IPS DF 6.9 (cell line): ENCODE measurements at places on chromosomes 12 and 14.

DNA sequence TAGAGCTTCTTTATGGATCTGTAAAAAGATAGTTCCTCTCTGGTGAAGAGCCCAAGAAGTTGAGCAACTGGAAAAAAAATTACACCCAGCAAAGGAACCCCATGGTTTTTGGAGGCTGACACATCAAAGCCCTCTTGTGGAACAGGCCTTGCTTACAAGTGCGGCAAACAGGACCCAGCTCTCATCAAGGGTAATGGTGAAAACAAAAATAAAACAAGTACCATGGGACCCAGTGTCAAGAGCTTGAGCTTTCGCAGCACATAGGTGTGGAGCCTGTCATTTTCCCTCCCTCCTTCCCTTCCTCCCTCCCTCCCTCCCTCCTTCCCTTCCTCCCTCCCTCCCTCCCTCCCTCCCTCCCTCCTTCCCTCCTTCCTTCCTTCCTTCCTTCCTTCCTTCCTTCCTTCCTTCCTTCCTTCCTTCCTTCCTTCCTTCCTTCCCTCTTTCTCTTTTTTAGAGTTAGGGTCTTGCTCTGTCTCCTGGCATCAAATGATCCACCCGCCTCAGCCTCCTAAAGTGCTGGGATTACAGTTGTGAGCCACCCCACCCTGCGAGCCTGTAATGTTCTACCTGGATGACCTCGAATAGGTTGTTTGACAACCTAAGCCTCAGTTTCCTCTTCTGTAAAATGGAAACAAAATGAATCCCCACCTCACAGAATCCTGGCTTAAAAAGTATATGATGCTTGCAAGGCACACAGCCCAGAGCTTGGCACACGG lies 114.3 kb upstream of the RPH3A start:
- no peak for DNase-seq

DNA sequence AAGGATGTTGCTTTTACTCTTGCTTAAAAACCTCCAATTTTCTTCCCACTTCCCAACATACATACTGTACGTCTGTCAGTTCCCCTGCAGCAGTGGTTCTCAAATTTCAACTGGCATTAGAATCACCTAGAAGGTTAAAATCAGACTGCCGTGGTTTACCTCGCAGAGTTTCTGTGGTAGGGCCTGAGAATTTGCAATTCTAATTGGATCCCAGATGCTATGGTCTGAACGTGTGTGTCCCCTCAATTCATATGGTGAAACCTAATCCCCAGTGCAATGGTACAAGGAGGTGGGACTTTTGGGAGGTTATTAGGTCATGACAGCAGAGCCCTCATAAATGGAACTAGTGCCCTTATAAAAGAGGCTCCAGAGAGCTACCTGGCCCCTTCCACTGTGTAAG lies 226.9 kb downstream of the CRADD start:
- no peak for DNase-seq

DNA sequence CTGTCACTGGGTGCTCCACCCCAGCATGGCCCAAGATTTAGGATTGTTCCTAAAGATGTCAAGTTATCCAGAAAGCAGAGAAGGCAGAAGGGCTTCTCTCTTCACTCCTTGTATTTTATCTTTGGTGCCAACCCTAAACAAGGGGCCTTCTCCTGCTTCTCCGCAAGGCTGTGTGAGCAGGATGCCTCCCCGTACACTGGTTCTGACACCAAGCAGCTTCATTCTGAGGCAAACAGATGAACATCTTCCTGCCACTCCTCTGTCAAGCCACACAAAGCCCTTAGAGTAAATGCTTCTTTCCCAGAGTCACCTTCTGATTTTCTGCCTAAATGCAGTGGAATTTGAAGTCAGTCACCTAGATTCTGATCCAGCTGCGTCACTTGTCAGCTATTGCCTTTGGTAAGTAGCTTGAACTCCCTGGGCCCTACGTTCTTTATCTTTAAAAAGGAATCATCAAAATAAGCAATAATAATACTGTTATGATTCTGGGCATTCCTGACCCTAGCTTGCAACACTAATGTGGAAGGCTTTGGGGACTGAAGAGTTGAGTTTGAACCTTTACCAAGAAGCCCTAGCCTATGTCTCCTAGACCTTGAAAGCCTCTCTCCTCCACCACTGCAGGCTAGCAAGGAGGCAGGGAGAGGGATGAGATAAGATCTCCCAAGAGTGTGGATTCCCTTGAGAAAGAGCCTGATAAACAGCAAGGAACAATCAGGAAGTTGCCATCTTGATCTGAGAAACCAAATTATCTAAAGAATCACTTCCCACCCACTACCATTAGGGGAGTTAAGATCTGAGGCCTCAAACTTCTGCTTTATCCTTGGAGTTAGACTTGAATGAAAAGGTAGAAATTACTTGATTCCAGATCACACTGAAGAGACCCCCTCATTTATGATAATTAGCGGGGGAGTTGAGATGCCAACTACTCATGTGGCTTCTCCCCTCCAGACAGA lies 5.7 kb downstream of the KRT73 start:
- DNase-seq, result no peak

GRCh38 chr14:38127356-38127755 lies 80.3 kb upstream of the SSTR1 start:
- no peak for DNase-seq

DNA sequence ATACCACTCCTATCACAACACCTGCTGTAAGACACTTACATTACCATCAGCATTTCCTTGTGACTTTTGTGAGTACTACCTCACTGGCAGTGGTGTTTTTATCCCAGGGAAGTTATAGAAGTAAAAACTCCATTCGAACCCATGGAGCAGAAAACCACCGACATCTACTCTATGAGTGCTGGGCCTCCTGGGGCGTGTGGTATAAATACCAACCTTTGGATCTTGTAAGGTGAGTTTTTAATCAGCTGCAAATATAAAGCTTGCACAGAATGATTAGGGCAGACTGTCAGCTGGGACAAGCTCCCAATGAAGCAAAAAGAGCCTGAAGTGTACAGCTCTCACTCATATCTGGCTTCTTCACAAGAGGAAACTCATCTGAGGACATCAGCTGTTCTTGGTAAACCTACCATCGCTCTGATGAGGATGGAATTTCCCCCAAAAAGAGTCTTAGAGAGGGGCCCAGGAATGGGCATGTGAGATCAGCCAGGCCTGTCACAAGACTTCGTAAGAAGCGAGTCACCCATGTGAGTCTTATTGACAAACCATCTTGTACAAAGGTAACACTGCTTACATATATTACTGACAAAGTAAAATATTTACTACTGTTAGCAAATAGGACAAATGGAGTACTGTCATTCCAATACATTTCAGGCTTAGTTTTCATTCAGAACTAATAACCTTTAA lies 170.0 kb downstream of the SLC5A8 start:
- no peak for DNase-seq

DNA sequence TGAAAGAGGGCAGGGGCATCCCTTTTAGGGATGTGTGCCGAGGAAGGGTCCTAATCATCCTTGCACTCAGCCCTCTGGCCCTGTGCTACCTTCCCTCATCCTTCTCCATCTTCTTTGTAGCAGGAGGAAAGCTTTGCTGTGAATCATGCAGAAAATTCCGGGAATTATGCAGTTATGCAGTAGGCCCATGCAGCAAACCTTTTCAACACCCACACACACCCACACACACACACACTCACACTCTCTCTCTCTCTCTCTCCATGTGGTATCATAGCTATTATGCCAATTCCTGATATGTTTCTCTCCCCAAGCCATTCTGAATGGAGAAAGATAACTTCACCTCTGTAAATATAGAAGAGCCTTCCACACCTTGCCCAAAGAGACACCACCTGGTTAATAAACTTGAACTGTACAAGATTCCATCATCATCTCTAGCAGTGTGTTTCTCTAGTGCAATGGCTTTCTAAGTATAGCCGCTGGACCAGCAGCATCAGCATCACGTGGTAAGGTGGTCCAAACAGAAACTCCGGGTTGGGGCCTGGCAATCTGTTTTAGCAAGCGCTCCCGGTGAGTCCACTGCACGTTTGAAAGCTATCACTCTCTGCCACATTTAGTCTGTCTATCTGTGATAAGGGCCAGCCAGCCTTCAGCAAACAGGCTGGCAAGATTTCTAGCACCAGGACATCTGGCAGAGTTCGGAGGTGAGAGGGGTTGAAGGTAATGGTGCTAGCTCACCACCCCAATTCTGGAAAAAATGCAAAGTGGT lies 57.6 kb downstream of the MDM2 start:
- no peak for DNase-seq

DNA sequence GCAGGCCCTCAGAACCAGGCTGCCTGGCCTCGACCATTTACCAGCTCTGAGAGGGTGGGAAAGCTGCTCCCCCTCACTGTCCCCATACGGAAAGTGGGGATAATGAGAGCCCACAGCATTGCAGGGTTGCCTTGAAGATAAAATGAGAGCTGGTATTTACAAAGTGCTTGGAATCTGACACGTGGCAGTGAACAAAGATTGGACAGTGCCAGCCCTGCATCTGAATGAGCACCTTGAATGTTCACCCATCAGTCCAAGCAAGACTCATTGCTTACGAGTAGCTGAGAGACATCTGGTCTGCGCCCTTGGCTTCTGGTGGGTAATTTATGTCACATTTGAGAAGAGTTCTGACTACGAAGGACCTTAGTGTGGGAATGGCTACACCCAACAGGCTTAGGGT lies 67.5 kb downstream of the CLMN start:
- DNase-seq, result no peak

- DNase-seq, result no peak
Measured at GRCh38 chr12:85632390-85632789, 203.8 kb downstream of the RASSF9 start.

DNA sequence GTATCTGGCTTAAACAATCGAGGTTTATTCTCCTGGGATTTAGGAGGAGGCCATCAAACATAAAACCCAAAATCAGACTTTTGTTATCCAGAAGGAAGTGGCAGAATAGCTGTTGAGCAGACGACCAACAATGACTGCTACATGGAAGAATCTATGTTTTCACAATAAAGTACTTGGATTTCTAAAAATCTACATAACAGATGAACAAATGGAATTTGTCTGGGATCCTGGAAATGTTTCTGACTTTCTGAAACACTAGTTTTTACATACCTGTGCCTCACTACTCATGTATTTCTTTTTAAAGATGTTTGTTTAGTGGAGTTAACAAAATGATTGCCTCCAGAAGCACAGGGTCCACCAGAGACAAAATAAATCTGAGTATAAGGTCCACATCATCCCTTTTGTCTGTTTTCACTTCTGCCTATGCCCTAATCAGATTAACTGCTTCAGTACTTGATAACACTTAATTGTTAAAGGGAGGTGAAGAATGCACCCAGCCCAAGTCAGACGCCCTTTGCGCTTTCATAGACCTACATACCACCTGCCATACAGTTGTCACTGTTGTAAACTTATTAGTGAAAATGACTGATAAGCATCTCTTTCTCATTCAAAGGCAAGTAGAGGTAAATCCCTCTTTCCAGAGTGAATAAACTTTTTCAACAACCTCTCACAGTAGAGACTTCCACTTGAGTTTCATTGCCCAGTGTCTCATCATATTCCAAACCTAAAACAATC lies 164.6 kb downstream of the EGLN3 start:
- DNase-seq, result no peak

- no peak for DNase-seq
Measured at GRCh38 chr14:52879958-52880357, 70.9 kb downstream of the FERMT2 start.

DNA sequence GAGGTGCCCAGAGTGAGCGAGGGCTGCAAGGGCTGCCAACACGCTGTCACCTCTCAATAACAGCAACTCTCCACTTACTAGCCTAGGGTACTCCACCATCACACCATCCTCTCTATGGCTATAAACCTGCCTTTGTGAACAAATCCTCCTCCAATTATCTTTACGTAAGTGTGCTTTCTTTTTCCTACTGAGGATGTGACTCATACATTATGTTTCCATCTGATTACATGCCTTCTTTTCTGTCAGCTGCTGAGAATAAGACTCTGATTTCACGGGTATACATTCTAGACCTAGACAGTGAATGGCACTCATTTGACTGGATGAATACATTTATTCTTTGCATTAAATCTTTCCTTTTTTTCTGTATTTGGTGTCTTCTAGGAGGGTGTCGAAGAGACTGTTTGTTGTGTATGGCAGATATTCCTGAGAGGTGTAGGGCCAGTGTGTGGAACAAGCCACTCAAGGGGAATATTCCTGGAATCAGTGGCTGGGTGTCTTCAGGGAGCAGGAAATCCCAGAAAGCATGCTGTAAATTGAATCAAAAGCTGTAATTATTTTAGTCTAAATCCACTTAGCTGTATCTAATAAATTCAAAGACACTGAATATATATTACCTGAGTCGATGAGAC lies 327.3 kb upstream of the TMTC1 start:
- no peak for DNase-seq

GRCh38 chr14:101876555-101876938 lies 87.8 kb upstream of the DYNC1H1 start:
- no peak for DNase-seq

GRCh38 chr12:24044941-24045703 lies 95.7 kb upstream of the SOX5 start:
- no peak for DNase-seq

DNA sequence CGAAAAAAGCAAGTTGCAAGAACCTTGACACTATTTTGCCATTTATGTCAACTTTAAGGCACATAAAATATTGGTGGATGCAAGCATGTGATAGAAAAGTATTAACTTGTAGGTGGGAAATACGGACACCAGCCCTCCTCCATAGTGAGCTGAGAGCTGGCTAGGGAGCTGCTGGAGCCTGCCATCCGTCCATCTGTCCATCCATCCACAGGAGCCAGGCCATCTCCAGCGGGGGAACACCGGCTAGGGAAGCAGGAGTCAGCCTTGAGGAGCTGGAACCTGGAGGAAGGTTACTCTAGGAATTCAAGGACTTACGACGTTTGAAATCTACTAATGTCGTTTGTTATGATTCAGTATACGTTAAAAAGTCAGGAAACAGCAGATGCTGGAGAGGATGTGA lies 120.7 kb upstream of the C14orf180 start:
- no peak for DNase-seq

GRCh38 chr12:113226696-113227568 lies 5.7 kb downstream of the TPCN1 start:
- no peak for DNase-seq

DNA sequence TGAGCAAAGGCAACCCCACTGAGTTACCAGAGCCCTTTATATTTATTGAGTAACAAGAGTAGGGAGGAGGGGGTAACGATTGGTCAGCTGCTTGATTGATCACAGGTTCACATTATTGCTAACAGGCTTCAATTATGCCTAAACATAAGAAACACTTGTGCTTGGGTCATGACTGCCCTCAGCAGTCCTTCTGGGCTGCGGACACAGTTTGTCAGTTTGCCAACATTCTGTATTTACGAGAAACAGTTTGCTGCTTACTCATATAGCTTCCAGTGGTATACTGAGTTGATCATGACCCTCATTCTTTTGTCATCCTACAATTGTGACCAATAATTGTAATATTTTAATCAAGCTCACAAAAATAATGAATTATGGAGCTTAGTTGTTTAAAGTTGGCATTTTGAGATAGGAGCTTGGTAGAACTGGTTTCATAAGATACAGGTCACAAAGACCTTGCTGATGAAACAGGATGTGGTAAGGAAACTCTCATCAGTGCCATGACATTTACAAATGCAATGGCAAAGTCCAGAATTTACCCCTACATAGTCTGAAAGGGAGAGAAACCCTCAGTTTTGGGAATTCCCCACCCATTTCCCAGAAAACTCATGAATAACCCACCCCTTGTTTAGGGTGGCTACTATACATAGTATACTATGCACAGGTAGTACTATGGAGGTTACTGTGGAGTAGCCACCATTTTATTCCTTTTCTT lies 1421.0 kb upstream of the FLRT2 start:
- DNase-seq, result no peak
